ENCODE measurements at places on chromosomes 11 and 22.

- no peak for DNase-seq
Observed at GRCh38 chr11:68251765-68252164, 20.0 kb downstream of the C11orf24 start.

- no peak for DNase-seq
Observed at GRCh38 chr11:116653206-116653605, 119.6 kb downstream of the BUD13 start.

- no peak for DNase-seq
Observed at GRCh38 chr22:17563936-17564391, 666 bp downstream of the SLC25A18 start.

DNA sequence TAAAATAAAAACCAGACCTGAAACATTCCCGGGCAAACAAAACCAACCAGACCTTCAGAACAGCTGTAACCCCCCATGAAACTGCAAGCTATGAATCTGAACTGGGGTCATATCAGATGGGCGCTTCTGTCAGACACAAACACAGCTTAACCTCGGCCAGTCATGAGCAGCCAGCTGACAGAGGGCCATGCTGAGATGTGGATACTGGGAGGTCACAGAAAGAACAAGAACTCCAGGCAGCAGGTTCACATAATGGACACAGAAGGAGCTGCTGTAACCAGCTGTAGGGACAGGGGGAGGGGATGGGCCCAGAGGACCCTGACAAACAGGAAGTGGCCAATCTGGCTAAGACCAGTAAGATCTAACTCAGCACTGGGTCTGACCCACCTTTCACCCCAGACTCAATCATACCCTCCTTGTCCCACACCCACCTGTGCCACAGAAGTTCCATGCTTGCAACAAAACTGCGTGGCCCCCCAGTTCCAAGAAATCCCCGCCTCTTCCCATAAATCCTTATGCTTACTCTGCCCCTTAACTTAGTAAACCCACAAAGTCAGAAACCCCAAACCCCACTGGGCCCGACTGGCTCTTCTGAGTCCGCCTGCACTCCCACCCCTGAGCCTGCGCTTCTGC lies 4.0 kb downstream of the APOL4 start:
- DNase-seq: no peak

DNA sequence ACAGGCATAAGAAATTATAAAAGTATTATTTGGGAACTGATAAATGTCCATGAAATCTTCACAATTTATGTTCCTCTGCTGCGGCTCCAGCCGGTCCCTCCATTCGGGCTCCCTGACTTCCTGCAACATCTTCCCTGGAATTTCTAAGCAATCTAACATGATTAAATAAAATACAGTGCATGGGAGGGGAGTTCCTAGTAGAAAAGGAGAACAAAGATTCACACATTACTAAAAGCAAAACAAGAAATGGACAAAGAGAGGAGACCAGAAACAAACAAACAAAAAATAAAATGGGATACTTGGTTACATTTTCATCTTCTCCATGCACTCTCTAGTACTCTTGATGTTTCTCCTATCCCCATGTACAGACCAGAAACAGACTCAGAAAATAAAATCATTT lies 8.6 kb upstream of the APOL4 start:
- no peak for DNase-seq

GRCh38 chr11:116473790-116474346 lies 298.9 kb downstream of the BUD13 start:
- DNase-seq: no peak

DNA sequence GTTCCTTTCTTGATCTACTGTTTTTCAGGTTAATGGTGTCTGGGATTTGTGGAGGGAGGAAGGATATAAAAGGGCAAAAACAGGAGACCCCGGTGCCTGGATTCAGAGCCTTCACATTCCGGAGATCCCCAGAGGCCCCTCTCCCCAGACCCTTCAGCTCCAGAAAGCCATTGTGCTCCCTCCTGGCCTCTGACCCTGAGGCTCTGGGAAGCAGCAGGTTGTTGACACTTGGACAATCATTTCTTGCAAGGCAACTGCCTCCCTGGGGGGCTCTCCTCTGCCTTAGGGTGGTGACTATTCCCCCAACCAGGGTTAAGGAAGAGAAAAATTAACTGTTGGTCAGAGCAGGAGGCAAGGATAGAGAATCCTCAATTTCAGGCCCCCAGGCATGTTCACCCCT lies 86.9 kb upstream of the NNMT start:
- DNase-seq: no peak

DNA sequence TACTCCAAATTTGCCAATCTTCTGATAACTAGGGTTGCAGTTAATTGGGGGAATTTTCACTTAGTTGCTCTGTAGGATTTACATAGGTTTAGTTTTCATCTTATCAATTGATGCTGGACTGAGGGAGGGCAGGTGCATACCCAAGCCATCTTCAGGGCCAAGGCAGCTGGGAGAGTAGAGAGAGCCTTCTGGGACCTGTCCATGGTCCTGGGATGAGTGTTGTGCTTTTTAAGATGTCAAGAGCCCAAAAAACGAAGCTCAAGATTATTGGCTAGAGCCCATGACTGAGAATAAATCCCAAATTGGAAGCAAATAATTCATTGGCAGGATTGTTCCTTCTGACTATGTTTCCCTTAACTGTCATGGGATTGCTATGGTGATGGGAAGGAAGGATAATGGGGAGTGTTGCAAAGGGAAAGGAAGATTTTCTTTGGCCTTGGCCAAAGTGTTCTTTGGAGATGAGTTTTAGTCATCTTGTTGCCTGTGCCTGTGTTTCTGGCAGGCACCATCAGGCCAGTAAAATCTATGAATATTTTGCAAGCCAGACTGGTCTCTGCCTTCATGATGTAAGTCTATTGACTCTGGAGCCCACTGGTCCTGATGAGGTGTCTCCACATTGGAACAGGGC lies 4.5 kb downstream of the SLC22A6 start:
- no peak for DNase-seq

DNA sequence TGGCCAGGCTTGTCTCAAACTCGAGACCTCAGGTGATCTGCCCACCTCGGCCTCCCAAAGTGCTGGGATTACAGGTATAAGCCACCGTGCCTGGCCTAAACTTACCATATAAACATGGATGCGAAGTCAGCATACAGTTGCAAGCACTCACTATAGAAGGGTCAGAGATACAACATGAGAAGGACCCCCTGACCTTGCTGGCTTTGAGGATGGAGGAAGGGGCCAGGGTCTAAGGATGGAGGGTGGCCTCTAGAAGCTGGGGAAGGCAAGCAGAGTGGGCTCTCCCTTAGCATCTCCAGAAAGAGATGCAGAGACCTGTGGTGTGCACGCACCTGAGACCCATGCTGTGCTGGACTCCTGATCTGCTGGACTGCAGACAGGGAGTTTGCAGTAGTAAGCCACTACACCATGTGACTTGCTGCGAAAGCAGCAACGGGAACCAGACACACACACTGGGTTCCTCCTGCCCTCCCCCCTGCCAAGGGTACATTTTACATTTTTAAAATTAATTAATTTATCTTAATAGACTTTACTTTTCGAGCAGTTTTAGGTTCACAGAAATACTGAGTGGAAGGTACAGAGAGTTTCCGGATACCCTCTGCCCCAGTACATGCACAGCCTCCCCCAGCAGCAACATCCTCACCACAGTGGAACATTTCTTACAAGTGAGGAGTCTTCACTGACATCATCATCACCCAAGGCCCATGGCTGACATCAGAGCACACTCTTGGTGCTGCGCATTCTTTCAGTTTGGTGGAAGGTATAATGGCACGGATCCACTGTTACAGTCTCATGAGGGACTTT lies 170.1 kb upstream of the B3GAT1 start:
- no peak for DNase-seq
